ENCODE measurements at places on chromosomes 1 and 21.

- no peak for DNase-seq
Measured at GRCh38 chr1:168783458-168784210, 54.6 kb upstream of the DPT start.

- DNase-seq = no peak
Measured at GRCh38 chr1:223189903-223190724, 47.1 kb upstream of the TLR5 start.

- DNase-seq = no peak
Measured at GRCh38 chr1:168236836-168237611, 11.2 kb downstream of the SFT2D2 start.

- DNase-seq = no peak
Measured at GRCh38 chr1:89600451-89601224, 32.3 kb upstream of the LRRC8C start.

DNA sequence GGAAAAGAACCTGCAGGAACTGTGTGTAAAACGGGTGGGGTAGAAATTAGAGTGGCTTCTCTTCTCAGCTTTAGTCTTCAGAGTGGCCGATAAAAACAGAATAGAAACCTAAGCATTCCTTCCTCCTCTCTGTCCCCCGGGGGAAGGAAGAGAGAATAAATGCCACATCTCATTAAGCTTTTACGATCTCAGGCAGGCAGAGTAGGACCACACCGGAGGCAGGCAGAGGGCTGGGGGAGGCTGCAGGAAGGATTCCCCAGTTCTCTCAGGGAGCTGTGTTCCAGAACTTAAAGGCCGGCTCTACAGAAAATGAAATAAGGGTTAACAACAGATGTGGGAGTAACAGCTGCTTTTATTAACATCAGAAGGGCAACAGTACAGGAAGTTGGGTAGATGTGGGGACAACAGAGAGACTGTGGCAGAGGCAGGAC, 24.5 kb upstream of the MEF2D start:
- DNase-seq = no peak

DNA sequence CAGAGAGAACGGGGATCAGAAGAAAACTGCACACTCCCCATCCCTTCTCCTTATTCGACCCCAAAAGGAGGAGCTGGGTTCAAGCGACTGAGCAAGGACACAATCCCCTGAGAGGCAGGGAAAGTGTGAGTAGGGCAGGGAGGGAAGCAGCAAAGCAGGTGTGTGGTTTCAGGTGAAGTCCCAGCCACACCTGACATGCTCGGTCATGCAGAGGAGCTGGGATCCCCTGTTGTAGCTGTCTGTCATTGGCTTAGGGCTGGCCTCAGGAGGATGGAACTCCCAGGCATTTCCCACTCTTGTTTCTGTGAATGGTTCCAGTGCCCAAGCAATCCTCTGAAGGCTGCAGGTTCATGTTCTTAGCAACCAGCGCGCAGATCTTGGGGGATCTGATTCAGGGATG, 150.7 kb downstream of the DSCAM start:
- DNase-seq = no peak

GRCh38 chr1:161483361-161483760, 21.9 kb upstream of the FCGR2A start:
- DNase-seq = no peak

DNA sequence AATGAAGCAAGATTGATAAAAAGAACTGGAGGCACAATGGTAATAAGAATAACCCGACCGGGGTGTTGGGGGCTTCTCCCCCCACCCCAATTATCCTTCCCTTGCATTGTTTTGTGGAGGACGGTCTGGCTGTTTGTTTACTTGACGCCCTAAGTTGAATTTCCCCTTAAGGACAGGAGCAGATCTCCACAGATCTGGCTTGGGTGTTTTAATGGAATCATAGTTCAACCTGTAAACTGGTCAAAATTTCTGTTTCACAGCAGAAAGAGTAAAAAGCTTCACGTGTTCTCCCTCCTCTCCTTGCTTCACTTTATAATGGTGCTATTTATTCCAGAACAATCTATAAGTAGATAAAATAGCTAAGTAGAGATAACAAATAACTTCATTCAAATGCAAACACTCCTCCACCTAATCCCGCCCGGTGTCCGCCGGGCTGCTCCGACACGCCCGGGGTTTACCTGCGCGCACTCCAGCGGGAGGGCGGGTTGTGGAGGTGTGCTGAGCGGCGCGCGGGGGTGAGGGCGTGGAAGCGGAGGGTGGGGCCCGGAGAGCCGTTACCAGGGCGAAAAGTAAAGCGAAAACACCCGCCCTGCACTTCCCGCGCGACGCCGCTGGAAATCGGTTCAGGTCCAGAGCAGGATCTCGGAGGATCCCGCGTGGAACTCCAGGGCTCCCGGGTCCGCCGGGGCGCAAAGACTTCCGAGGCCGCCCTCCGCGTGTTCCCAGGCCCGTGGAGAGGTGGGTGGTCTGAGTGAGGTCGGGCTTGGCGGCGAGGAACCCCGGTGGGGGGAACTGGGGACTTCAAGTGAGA, 2.0 kb upstream of the ATF3 start:
- peak; percentile 43 for DNase-seq

DNA sequence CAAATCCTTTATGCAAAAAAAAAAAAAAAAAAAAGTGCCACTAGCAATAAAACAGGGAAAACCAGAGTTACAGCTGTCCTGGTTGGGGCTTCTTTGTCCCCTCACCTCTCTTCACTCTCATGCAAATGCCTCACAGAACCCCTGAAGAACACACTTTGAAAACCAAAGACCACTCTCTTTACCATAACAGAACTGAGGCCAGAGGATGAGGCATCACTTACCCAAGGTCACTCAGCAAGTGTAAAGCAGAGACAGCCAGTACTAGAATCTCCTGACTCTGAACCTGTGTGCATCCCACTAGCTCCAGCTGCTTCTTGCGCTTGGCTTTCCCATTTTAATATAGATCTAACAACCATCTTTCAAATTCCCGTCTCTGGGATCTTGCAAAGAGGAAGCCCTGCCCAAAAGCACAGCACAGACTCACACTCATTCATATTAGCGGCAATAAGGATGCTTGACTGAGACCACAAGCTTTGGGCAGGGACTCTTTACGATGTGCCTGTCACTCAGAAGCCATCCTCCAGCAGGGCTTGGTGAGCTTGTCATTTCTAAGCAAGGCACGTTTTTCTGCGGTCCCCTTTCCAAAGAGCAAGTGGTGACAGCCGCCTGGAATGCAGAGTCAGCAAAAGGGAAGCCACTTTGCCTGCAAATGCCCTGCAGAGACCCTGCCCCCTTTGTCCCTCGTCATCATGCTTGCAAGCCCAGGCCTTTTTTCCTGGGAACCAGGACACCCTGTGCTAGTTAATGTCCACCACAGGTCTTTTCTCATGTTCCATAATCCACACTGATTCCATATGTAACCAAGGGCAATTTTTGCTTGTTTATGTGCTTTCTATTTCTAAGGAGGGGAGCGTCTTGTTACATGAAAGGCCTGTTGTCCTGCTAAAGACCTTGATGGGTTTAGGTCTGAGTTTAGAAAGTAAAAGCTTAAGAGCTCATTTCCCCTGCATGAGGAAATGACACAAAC, 76.5 kb upstream of the NFIA start:
- DNase-seq = no peak

DNA sequence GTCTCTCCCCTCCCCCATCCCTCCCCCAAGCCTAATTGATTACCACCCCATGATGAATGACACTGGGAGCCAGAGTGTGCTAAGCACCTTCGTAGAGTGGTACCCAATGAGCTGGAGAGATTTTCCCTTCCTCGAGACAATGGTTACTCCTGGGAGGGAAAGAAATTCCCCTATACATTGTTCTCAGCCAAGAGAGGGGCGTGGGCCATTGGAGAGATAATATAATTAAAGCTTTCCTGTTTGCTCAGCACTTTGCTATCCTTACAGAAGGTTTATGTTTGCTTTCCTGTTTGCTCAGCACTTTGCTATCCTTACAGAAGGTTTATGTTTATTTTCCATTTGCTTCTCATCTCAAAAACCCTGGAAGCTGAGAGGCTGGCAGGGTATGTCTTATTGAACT, 126.1 kb upstream of the KLHDC7A start:
- DNase-seq = no peak

GRCh38 chr1:187477103-187477502, 648.4 kb downstream of the PLA2G4A start:
- DNase-seq = no peak

DNA sequence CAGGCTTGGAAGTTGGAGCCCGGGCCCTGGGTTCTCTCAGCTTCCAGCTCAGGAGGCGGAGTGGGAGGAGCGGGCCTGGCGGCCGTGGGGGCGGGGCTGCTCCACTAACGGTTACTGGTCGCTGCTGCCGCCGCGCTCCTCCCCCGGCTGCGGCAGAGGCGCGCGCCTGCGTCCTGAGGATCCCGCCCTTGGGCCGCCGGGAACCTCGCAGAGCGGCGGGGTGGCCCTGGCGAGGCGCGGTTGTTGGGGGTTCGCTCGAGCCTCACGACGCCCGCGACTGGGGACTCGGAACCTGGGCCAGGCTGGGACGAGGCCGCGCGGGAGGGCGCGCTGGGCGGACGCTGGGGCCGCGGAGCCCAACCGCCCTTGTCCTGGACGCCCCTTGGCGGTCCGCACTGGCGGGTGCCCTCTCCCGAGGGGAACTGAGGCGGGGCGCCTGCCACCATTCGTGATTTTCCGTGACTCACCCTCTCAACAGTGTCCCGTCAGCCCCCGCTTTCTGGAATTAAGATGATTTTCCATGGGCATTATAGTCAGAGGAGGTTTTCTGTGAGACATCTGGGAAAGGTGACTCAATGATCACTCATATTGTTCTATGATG, 34.1 kb downstream of the OR2G3 start:
- no peak for DNase-seq

DNA sequence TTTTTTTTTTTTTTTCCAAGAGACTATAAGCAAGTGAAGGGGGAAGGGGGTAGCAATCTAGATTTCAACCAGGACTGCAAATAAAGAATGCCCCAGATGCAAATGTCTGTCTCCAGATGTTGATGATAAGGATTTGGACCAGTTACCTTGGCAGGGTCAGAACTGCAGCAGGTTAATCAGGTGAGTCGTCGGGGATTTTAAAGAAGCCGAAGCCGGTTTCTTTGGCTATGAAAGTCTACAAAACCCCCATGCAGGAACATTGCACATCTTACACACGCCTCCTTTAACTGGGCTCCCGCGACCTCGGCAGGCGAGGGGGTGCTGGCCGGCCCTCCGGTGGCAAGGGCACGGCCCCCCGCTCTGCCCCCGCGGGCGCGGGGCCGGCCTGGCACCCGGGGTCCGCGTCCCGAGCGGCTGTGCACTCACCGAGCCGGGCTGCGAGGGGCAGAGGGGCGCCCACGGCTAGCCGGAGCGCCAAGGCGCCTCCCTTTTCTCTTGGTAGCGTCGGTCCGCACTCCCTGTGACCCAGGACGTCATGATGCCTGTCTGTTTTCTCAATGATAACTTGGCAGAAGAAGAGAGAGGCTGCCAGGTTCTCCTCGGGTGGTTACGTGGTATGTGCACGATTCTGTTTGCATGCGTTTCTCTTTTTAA, 366.3 kb upstream of the ESRRG start:
- no peak for DNase-seq

- no peak for DNase-seq
Measured at GRCh38 chr1:210072896-210073504, 135.0 kb downstream of the SYT14 start.

- no peak for DNase-seq
Measured at GRCh38 chr21:23936224-23936623, 1671.1 kb downstream of the MRPL39 start.

DNA sequence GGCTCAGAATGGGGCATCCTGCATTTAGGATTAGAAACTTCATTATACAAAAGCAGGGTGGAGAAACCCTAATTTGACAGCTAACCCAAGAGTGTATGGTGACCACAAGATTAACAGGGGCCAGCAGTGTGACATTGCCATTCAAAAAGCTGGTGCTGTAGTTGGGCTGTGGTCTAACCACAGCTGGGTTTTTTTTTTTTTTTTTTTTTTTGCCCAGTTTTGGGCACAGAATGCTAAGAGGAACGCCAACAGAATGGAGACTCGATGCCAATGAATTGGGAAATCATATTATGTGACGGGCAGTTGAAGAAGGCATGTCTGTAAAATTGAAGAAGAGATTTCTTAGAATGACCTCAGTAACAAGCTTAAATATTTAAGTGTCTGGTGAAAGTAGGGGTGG, 58.4 kb downstream of the NFIA start:
- no peak for DNase-seq

DNA sequence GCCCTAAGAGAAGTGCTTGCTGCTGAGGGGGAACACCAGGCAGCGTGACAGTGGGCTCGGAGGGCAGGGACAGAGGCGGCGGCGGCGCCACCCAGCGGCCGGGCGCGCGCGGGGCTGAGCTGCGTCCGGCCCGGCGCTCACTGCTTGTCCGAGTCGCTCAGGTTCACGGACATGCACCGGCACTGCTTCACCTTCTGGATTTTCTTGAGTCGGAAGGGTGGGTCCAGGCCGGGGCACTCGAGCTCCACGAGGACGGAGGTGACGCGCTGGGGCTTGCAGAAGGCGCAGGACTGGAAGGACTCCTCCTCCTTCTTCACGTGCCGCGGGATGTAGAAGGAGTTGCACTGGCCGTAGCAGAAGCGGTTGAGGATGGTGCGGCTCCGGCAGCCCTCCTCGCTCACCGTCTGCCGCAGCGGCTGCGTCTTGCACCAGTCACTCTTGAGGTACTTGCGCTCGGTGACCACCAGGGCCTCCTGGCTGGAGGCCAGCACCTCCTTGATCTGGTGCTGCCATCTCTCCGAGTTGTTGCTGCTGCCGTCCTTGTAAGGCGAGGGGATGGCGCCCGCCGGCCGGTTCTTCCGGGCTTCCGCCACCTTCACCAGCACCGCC, 119.0 kb downstream of the GREM2 start:
- no peak for DNase-seq

- no peak for DNase-seq
Measured at GRCh38 chr1:32208891-32209328, at the start of gene DCDC2B. Gene DCDC2B (plus strand): TSS chr1:32209089. CDS start chr1:32209094, 5 bp downstream.

DNA sequence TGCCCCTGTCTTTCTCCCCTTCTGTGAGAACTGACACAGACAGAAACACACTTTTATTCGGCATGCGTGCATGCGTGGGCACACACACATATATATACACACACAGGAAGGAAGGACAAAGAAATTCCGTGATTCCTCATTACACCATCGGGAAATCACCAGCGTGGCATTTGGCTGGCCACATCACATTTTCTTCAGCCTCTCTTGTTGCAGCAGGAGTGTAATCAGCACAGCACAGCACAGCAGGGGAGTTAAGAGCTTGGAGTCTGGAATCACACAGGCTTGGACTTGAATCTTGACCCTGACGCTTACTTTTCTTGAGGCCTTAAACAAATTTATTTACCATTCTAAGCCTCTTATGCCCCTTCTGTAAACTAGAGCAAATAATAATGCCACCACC, 45.3 kb upstream of the EPHA8 start:
- DNase-seq = no peak

GRCh38 chr1:218957971-218958370, 215.7 kb upstream of the LYPLAL1 start:
- no peak for DNase-seq

DNA sequence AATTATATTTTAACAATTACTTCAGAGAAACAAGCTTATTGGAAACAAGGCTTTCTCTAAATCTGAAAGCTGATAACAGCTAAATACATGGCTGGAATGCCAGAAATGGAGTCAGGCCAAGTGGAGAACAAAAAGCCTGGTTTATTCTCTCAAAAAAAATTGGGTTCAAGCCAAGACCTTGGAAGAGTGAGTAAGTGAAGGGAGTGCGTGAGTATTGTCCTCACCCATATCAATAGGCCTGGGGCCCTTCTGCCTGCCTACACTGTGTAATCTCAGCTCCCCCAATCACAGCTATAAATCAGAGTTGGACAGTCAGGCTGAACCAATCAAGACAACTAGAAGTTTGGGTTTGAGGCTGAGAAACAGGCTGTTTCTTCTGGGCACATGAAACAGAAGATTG, 7.4 kb downstream of the KYAT3 start:
- no peak for DNase-seq

GRCh38 chr1:8293641-8294169, 24.2 kb upstream of the SLC45A1 start:
- no peak for DNase-seq

GRCh38 chr1:44786138-44786840, 1.7 kb downstream of the BEST4 start:
- peak; percentile 79 for DNase-seq

Data from GM12892 (cell line).